Epithelial cell of esophagus (primary cell): ENCODE measurements at places on chromosomes 13 and 19.

DNA sequence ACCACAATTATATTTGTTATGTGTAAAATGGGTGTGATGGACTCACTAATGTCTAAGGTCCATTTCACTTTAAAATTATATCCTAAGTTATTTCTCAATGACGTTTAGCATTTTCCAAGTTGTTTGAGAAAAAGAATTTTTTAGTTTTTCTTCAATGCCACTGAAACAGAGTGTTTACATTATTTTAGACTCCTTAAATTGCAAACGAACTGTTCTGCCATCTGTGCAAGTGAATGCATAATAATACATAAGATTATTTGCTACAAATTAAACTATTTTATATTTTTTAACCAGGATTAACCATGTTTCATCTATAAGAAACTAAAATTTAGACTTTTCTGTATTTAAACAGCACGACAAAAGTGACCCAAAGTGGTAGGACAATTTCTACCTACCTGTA lies 425.4 kb downstream of the NDFIP2 start:
- DNase-seq, result no peak

- DNase-seq, result no peak
Observed at GRCh38 chr19:57706346-57706745, 2.7 kb downstream of the ZNF154 start.

DNA sequence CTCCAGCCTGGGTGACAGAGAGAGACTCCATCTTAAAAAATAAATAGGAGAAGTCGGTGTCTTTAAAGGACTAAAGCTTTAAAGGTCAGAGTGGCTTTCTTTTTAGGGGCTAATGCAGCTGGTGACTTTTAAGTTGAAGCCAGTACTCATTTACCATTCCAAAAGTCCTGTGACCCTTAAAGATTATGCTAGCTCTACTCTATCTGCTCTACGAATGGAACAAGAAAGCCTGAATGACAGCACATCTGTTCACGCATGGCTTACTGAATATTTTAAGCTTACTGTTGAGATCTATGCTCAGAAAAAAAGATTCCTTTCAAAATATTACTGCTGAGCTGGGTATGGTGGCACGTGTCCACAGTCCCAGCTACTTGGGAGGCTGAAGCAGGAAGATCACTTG lies 16.4 kb downstream of the TDRD12 start:
- DNase-seq, result no peak

DNA sequence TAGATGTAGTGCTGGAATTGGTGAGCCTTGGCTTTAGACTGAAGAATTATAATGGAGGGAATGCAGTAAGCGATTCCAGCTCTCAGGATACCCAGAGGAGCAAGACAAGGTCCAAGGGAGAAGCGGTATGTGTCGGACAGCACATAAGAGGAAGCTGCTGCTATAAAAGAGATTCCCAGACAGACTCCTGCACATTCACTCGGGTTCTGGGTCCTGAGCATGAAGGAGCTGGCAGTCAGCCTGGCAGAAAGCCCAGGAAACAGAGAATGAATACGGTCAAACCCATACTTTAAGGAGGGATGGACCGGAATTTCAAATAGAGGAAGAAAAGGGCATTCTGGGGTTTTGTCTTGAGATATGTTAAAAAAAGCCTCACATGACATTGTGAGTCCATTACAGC lies 308.3 kb downstream of the DNAJC15 start:
- peak; percentile 28 for DNase-seq

DNA sequence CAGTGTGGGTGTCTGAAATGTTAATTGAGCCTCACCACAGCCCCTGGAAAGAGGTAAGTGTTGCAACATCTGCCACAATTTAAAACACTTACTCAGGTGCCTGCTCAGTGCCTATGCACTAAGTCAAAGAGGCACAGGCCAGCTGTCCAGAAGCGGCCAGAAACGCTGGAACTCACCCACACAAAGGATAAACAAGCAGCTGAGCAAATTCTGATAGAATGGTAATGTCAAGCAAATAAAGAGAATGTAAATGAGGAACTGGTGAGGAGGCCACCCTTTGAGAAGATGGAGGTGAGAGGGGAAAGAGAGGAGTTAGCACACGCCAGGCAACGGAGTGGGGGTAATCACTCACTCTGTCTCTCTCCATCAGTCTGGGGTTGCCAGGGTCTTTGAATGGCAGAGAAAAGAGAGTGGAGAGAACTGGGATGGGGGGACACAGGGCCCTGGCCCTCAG lies 67.7 kb upstream of the SERP2 start:
- DNase-seq, result peak; percentile 47

DNA sequence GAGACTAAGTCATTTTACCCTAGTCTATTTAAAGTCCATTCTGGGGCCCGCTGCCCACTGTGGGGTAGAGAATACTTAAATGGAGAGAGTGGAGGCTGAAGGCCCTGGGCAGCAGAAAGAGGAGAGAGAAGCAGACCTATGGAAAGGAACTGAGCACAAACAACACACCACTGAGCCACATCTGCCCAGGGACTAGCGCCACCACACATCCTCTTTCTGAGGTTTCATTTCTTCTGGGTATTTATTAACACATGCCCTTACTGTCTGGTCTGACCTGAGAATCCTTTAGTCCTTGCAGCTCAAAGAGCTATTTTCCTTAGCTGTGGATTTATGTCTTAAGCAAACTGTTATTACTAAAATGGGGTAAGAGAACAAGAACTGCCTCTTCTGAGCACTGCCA lies 154.0 kb downstream of the NALCN start:
- no peak for DNase-seq

GRCh38 chr13:76733671-76734070 lies 152.5 kb downstream of the KCTD12 start:
- DNase-seq, result no peak

DNA sequence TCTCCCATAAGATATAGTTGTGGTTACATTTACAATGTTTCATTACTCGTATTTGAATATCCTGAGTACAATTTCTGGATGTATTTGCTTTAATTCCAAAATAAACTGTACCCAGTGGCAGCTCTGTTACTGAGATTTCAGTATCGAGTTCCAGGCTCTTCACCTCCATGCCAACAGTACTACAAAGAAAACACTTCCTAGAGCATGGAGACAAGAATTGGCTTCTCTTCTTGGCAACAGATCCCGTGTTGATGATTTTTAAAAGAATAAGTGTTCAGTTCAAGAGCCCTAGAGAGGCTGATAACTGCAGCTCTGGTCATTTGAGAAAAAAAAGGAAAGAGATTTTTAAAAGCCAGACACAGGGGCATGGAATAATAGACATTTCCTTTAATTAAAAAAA lies 302.8 kb downstream of the EFNB2 start:
- DNase-seq, result no peak

DNA sequence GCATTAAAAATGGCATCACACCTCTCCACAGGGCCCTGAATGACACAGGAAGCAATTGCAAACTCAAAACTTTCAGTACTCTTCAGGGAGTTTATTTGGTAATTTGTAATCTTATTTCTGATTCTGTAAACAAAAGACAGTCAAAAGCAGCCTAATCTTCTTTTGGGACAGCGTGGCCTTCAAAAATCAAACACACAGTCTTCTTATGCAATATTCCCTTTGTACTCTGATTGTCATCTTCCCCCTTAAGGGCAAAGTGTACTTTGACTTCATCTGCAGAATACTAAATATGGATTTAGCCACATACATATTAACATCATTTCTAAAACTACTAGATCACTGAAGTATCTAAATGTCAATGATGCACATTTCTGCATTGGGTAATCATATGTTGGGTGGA lies 322.0 kb downstream of the MZT1 start:
- no peak for DNase-seq

DNA sequence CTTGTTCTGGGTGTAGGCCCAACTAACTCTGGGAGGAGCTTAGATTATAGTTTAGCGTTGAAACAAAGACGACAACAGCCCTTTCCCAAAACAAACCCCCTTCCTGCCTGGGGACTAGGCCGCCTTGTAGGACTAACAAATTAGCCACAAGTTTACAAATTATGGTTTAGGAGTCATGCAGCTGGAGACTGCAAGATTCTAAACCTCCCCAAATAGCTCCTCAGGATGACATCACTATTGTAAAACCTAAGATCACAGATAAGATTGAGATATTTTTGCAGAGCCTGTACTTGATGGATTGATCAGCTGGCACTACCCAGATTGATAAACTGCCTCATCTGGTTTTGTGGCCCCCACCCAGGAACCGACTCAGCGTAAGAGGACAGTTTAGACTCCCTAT lies 2.3 kb upstream of the SLC25A15 start:
- DNase-seq, result no peak

- DNase-seq, result no peak
Observed at GRCh38 chr13:85663856-85664255, 135.4 kb downstream of the SLITRK6 start.

DNA sequence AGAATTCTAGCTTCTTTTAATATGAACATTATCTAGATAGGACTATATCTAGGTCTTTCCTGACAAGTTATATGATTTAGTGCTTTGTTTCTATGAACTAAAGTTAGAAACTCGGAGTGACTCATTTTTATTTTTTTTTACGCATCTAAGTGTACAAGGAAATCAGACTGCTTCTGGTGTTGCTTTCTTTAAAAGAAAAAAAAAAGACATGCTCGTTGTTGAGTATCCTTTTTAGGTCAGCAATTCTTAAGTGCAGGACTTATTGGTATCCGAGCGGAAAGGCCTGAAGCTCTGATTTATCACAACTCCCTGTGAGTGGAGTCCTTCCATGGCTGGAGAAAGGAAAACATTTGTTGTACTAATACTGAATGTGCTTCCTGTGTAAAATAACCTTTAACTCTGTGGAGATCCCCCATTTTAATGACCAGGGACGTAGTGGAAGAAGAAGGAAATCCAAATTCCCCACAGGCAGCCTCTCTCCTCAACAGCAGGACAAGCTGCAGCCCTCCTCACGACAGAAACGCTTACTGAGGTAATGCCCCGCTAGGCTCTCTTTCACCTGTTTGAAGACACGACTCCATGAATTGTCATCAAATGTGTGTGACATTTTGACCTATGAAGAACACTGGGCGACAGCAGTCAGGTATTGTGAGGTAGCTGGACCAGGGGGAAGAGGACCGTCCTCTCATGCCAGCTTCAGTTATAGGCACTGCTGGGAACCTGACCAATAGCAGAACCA lies 17.9 kb upstream of the POMP start:
- DNase-seq, result no peak

DNA sequence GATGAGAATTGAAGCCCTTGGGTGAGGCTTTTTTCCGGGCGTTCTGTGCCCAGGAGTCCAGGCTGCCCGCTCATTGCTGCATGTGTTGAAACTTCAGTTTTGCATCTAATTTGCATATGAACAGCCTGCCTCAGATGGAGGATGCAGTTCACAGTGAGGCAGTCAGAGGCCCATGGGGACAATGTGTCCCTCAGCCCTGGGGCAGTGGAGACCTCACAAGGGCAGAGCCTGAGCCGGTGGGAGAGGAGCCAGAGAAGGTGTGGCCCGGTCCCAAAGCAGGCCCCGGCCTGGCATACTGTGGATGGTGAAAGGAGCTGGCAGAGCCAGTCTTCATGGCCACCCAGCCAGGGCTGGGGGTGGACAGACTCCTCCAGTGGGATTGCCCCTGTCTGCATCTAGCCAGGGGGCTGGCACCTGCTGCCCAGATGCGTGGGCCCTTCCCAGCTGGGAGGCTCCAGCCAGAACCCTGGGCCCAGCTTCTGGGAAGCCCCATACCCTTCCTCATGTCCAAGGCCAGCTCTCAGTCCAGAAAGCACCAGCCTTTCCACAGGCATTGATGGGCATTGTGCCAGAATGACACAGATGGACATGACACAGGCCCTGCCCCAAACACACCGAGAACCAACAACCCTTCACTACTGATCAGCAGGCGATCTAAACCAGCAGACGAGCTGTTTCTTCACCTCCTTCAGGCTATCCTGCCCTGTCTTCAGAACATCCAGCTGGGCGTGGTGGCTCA lies 32.9 kb upstream of the KCTD15 start:
- DNase-seq, result no peak

- no peak for DNase-seq
Observed at GRCh38 chr13:50740052-50740741, 103.3 kb downstream of the DLEU7 start.

- no peak for DNase-seq
Observed at GRCh38 chr13:27120811-27121210, 50.8 kb downstream of the USP12 start.

DNA sequence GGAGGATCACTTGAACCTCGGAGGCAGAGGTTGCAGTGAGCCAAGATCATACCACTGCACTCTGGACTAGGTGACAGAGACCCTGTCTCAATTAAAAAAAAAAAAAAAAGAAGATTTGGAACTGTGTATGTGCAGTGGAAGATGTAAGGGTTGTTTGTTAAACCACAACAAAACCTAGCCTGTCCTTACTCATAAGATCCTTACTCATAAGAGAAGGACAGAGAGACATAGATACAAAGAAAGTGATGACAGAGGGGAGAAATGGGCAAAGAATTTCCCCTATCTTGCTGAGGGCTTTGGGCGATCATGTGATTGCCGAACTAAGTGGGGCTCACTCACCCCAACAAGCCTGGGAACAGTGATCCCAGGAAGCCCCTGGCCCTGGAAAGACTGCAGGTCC lies 7.9 kb downstream of the ITPKC start:
- no peak for DNase-seq

GRCh38 chr19:10828981-10829821 lies 6.8 kb downstream of the TMED1 start:
- DNase-seq, result no peak

DNA sequence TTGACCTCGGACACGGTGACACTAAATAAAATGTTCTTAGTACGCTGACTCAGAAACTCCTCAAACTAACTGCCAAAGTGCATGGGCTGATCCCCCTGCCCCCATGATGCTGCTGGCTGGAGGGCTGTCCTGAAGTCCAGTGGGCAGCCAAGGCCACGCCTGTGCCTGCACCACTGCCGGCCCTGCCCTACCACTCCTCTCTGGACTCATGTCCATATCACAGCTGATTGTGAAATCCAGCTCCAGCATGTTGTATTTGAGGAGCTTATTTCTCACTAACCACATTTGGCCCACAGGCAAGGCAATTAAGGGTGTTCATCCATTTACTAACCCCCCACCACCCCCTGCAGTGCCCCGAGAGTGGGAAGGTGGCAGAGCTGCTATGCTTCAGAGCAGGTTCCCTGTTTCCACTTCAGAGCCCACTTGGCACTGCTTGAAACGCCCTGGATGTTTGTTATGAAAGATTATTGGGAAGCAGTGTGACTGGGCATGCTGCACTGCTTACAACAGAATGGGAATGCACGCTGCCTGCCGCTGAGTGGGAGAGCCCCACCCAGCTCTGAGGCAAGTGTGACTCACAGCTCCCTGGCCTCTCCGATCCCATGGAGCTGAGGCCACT lies 114.0 kb downstream of the UQCRFS1 start:
- DNase-seq, result peak; percentile 65

- DNase-seq, result no peak
Observed at GRCh38 chr19:8506402-8506957, 4.0 kb upstream of the PRAM1 start.

DNA sequence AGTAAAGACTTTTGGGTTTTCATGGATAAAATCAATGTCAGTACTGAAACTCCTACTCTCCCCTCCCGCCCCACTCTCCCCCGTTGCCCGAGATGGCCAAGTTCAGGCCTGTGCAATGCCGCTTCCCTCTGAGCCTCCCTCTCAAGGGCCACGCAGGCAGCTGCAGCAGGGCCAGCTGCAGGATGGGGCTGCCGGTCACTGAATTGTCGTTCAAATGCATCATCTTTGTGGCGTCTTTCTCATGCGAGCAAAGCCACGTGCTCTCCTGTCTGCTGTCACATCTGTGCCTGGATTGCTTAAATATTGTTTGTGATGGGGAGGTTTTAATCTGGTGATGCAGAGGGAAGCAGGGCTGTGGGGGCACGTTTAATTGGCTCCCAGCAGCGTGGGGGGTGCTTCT lies 26.6 kb downstream of the SHISA2 start:
- no peak for DNase-seq
